Nucleus accumbens (tissue), 56 donors: ENCODE measurements at places on chromosomes 16 and 17.
A peak's percentile ranks its signal among the peaks of the same experiment; 100 is the strongest.

GRCh38 chr17:75571197-75571884 lies 16.3 kb upstream of the MYO15B start:
- DNase-seq = no peak

DNA sequence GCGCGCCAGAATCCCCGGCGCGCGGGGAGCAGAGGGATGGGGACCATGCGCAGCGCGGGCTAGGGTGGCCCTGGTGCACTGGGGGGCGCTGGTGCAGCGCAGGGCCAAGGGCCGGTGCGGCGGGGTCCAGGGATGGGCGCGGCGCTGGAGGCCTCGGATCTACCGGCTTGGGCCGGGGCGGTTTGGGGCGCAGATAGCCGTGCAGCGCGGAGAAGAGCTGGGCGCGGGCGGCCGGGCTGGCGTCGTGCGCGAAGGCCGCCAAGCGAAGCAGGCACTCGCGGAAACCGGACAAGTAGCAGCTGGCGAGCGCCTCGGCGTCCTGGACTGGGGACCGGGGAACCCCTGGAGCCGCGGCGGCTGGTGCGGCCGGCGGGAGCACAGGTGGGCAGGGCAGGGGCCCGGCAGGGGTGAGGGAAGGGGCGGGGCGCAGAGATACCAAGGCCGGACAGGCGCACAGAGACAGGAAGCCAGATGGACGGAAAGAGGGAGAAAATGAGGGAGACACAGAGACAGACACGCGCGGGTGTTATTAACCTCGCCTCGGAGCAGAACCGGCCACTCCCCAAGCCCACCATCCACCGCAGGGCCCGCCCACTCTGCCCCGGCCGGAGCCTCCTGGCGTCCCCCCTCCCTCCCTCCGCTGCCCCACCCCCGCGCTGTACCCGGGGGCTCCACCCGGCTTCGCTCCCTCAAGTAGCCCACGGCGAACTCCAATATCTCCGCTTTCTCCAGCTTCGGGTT lies 2.1 kb downstream of the HES7 start:
- DNase-seq = peak; percentile 39

- DNase-seq = no peak
Measured at GRCh38 chr16:70699696-70700095, 13.8 kb upstream of the MTSS2 start.

DNA sequence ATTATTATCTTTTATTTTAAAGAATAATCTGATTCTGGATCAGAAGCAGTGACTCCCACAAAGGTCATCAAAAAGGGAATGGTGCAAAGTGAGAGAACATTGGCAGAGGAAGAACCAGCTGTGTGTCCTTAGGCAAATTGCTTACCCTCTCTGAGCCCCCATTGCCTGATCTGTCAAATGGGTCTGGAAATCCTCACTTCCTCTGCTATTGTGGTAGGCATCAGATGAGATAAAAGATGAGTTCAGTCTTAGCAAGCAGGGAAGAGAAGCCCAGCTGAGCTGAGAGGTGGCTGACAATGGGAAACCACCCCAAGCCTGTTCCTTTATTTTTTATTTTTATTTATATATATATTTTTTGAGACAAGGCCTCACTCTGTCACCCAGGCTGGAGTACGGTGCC lies 24.2 kb upstream of the PLCG2 start:
- DNase-seq = no peak

GRCh38 chr16:5756969-5757368 lies 659.4 kb upstream of the EEF2KMT start:
- DNase-seq = peak; percentile 2

- no peak for DNase-seq
Measured at GRCh38 chr17:18920911-18921441, 31.0 kb upstream of the SLC5A10 start.

- no peak for DNase-seq
Measured at GRCh38 chr17:62941358-62941991, 24.6 kb upstream of the TANC2 start.

GRCh38 chr16:79607587-79607986 lies 7.0 kb upstream of the MAF start:
- no peak for DNase-seq

DNA sequence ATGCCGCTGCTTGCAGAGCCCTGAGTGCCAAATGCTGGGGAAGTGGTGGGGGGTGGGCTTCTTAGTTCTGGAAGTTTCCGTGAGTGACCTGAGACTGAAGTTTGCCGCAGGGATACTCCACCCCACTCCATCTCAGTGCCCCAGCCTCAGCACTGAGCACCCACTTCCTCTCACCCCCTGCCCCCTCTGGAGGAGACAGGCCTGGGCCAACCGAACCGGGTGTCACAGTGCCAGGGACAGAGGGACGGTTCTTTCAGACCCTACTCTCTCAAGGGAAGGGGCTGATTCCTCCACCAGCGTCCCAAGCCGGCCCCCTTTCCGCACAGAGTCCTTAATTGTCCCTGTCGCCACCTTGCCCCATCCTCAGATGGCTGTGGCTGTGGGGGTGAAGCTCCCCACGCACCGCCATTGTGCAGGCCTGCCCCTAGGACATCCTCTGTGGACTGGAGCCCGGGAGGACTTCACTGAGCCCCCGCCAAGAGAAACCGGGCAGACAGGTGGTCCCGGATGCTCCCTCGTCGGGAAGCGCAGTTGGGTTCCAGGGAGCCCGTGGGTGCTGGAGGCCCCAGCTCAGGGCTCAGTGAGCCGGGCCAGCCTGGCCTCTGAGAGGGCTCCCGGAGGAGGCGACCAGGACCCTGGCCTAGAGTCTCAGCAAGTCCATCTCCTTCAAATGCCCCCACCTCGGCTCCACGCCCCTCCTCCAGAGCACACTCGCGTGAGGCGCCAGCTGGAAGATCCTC lies 1.6 kb upstream of the KREMEN2 start:
- no peak for DNase-seq

- DNase-seq = no peak
Measured at GRCh38 chr16:26705346-26705745, 361.4 kb upstream of the C16orf82 start.

GRCh38 chr17:60744355-60744966 lies 66.8 kb downstream of the BCAS3 start:
- DNase-seq = no peak

- no peak for DNase-seq
Measured at GRCh38 chr16:89485701-89486246, 4.6 kb downstream of the ANKRD11 start.

DNA sequence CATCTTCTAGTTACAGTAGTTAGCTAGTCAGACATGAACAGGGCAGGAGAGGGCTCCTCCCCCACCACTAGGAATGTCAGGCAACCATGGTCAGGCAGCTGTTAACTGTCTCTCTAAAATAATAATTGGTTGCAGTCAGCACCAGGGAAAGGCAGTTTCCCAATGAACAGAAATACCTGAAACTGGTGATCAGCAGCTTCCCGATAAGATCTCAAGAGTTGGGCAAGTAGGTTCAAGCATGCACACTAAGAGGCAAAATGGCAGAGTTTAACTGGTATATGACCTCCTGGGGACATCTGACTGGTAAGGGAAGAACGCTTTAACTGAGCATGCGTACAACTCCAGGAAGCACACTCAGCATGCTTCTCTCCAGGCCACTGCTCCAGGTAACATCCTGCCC lies 12.6 kb upstream of the XYLT1 start:
- no peak for DNase-seq

DNA sequence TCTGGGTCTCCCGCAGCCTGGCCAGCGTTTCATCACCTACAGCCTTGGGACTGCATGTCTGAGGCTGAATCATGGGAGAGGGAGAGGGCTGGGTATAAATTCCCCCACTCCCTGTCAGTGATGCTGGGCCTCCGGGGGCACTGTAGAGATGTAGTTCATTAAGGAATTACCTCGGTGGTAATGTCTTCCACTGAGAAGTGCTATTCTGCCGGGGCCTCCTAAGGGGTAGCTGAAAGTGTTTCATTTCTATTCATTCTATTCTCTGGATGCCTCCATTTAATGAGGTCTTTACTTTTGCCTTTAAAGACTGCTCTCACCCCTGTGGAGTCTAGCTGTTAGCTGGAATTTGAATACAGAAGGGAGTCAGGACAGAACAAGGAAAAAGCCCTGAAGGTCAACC lies 116.4 kb upstream of the HS3ST4 start:
- no peak for DNase-seq

- no peak for DNase-seq
Measured at GRCh38 chr17:78680436-78680835, 101.6 kb downstream of the CYTH1 start.

DNA sequence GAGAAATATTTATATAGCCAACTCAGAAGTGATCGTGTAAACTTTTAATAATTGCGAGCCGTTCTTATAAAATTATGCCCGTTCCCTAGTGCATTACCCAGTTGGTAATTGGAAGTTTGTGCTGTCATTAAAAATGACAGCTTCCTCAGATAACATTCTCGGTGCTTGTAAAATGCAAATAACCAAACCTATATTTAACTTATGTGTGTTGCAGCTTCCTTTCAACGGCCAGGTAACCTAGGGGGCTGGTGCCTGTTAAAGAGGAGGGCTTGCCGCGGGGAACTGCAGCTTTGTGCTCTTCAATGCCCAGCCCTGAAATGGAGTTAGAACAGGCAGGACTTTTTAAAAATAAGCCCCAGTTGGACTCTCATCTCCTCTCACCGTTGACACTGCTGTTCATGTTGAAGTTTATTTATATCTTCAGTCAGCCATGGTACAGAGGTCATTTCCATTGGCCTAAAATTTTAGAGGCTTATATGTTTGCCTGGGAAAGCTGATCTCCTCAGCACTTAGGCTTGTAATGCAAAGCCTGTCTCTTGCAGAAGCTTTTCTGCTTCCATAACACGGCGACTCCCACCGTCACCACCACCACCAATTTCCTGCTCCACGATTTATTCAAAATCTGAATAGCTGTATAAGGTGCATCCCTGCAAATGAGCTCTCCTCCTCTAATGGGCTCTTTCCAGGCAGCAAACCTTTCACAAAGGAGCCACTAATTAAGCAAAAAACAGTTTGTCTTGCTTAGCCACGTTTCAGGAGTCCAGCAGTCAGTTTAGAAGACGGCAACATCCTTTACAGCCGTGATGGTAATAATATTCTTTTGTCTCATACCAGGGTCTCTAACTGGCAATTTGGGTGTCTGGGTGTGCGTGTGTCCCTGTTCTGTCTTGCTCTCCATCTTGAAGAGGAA lies 74.7 kb downstream of the RPA1 start:
- no peak for DNase-seq

GRCh38 chr17:78129351-78130089 lies 965 bp upstream of the TMC6 start:
- no peak for DNase-seq

GRCh38 chr17:45355087-45355486 lies 38.3 kb upstream of the MAP3K14 start:
- no peak for DNase-seq

DNA sequence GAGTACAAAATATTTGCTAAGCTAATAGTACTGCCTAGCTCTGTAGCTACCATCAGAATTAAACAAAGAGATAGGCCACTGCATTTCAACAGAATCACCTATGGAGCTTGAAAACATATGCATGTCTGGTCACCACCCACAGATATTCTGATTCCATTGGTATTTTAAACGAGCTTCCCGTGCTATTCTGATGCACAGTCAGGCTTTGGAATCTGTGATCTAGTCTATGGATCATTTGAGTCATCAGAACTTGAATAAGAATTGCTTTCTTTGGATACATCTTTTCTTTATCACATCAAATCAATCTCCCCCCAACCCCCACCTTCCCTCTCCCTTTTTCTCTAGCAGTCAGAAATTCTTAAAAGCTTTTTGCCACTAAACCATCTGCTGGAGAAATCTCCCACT lies 124.7 kb downstream of the NPIPB5 start:
- no peak for DNase-seq

- no peak for DNase-seq
Measured at GRCh38 chr17:13243585-13243984, 225.8 kb upstream of the ELAC2 start.

DNA sequence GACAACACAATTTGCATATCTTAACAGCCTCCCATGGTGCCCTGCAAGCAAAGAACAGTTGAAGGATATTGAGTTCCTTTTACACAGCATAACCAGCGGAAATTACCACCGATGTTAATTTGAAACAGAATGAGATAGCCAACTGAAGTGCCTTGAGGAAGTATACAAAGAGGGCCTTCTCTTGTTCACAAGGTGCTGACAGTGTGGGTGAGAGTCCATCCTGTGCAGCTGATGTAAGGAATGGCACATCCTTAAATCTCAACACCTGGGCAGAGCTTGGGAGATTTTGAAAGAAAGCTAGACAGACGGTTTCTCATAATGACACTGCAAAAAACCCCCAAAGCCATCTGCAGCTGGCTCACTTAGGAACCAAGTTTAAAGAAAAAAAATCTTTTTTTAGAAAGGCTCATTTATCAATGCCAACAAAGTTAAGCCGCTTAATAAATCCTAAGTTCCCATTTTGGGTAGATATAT lies 818.6 kb downstream of the KCNJ2 start:
- no peak for DNase-seq

GRCh38 chr16:52708476-52708875 lies 161.5 kb upstream of the TOX3 start:
- no peak for DNase-seq

DNA sequence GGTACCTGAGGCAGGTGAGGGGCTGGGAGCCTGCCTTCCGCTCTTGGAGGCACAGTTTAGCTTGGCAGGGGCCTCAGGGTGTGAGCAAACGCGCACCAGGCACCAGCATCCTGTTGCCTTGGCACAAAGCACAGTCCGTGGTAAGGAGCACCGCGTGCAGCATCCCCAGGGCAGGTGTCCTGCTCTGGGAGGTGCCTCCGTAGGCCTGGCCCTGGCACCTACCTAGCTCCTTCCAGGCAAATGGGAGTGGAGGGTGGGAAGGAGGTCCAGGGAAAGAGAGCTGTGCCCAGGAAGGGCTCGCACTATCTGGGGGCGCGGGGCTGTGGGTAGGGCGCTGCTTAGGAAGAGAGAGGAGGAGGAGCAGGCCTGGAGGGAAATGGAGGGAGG lies 3.1 kb upstream of the GSE1 start:
- no peak for DNase-seq

GRCh38 chr17:50903604-50904517 lies 37.7 kb upstream of the TOB1 start:
- no peak for DNase-seq

DNA sequence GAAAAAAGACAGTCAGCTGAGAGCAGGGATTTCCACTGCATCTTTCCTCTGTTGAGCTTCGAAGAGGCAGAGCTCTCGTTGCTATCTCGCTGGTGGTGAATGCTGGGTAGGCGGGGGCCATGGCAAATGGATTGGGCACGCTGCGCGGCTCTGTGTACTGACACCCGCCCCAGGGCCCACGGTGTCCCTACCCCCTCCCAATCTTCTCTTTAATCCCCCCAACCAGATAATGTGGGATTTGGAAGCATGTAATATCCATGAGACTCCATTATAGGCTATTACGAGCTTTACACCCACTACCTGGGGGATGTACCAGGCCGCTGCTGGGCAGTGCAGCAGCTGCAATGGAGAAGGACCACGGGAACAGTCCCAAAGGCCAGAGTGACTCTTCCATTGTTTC lies 8.3 kb downstream of the PIPOX start:
- DNase-seq = no peak

DNA sequence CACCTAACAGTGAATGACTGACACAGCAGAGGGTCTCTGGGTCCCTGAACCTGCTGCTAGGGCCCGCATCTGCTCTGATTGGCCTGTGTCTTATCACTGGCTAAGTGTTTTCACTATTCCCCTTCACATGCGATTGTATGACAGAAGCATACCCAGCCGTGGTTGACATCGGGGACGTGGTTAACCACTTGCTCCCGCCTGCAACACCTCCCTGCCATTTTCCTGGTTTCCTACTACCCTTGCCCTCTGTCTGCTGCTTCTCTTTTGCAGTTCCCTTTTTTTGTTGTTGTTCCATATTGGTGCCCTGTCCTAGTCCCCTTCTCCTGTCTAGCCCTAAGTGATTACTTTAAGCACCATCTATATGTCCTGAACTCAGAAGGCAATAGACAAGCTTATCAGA lies 177.0 kb downstream of the RGS9 start:
- DNase-seq = no peak

- DNase-seq = no peak
Measured at GRCh38 chr16:89588413-89589109, 13.0 kb downstream of the CPNE7 start.

GRCh38 chr16:23940111-23940510 lies 104.3 kb downstream of the PRKCB start:
- no peak for DNase-seq
